ENCODE measurements at places on chromosomes 12 and 14.

DNA sequence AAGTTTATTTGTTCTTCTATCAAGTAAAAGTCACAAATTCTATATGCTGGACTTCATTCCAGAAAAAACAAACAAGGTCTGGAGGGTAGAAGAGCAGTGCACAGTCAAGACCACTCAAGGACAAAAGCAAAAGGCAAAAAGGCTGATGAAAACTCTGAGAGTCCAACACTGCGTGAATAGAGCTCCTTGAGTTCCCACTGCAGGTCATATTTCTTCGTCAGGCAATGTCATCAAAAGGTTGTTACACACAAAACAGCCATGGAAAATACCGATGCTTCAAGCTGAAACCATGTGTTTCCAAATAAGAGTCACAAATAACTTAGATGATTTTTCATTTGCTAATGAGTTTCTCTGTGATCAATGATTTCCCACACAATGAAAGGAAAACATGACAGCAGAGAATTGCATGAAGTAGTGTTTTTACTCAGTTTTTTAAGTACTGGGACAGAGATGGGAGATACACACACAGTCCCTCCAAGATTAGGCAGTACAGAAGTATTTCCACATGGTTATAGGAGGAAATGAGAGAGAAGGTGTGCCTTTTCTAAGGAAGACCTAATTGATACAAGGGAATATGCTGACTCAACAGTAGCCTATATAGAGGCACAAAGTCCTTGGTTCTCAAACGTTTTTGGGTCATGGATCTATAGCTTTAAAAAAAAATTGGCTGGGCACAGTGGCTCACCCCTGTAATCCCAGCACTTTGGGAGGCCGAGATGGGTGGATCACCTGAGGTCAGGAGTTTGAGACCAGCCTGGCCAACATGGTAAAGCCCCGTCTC is 177.7 kb downstream of the MED13L start:
- no peak for DNase-seq

- no peak for DNase-seq
These were observed 5.4 kb downstream of the TMBIM4 start for GRCh38 chr12:66164349-66164821.

- peak; percentile 53 for DNase-seq
These were observed 15.4 kb upstream of the SCAF11 start for GRCh38 chr12:46005823-46006222.

- peak; percentile 76 for DNase-seq
These were observed 95.2 kb upstream of the HMGA2 start for GRCh38 chr12:65728848-65729793.

- no peak for DNase-seq
These were observed 194.8 kb downstream of the CACNA1C start for GRCh38 chr12:2247596-2247995.

- DNase-seq: no peak
These were observed 338.1 kb downstream of the CACNA1C start for GRCh38 chr12:2390850-2391390.

GRCh38 chr12:12403264-12404248 is 46.7 kb downstream of the BORCS5 start:
- no peak for DNase-seq

DNA sequence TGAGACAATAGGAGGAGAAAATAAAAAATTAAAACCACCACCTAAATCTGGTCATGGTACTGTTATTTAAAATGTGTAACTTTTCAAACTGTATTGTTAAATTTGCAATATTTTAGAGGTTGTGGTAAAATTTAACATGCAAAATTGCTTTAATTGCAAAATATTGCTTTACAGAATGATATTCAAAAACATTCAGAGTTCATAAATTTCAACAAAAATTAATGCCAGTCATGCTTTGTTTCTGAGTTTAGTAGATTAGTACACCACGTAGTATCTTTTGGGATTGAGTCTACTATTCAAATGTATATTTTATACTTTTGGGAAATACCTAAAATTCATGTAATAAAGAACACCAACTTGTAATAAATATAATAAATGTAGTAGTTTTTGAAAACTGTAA is 18.3 kb downstream of the ETFRF1 start:
- DNase-seq: no peak

- no peak for DNase-seq
These were observed 4.7 kb downstream of the TMEM263 start for GRCh38 chr12:106960443-106960842.

- no peak for DNase-seq
These were observed 70.4 kb downstream of the CHGA start for GRCh38 chr14:92993302-92993701.

- DNase-seq: no peak
These were observed 114.8 kb downstream of the RERGL start for GRCh38 chr12:17975239-17975638.

GRCh38 chr12:3965046-3965445 is 91.8 kb upstream of the PARP11 start:
- DNase-seq: no peak

- peak; percentile 60 for DNase-seq
These were observed 825 bp upstream of the CCDC85C start for GRCh38 chr14:99604766-99605298.

DNA sequence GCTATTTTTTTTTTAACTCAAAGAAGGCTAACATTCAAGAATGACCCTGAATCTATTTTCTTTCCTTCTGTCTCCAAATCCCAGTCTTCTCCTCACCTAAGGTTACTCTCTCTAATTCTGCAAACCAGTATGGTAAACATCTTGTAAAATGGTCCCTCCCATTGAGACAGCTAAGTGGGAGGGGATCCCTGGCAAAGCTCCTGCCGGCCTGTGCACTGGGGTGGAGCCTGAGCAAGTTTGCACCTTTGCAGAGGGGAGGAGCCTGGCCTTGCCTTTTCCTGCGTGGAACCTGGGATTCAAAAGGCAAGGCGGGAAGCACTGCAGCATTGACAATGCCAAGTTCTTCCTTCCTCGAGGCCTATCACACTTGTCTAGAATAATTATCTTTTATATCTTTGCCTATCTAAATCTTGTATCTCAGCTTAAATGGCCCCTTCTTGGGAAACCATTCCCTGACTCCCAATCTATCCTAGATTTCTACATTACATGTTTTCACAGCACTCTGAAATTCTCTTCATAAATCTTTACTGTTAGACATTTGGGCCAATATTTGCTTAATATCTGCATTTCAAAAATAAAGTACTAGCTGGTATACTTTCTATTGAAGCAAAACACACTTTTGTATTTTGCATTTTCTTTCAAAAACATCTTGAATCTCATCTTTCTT is 83.0 kb downstream of the EPS8 start:
- DNase-seq: peak; percentile 68

DNA sequence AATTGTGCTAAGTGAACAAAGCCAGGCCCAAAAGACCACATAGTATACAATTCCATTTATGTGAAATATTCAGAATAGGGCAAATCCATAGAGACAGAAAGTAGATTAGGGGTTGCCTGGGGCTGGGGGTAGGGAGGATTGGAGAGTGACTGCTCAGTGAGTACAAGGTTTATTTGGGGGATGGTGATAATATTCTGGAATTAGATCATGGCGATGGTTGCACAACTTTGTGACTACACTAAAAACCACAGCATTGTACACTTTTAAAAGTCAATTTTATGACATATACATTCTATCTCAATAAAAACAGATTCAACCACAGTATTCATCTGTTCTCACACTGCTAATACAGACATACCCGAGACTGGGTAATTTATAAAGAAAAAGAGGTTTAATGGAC is 68.7 kb upstream of the MAP1LC3B2 start:
- no peak for DNase-seq

DNA sequence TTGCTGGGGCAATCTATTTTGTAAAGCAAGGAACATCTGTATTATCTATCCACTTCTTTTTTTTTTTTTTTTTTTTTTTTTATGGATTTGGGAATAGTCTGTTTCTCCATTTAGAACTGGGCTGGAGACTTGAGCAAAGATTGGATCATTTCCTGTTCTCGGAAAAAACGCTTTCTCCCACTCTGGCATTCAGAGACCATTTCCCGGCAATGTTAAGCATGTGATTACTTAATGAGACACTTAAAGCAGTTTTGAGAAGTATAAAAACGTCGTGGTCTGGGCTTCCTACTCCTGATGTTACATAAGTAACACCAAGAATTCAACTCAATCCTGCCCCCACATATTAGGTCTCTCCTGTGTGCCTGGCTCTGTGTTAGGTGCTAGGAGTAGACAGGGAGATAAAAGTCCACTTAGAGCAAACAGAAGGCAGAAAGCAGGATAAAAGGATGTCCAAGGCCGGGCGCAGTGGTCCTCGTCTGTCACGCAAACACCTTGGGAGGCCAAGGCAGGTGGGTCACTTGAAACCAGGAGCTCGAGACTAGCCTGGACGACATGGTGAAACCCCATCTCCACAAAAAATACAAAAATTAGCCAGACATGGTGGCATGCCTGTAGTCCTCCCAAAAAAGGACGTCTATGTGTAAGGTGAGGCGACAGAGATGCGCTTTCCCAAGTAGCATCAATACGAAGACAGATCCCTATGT is 152.1 kb upstream of the GSC start:
- no peak for DNase-seq

- no peak for DNase-seq
These were observed 131.2 kb downstream of the NUBPL start for GRCh38 chr14:31692376-31692781.

GRCh38 chr12:46246021-46246700 is 22.7 kb downstream of the SLC38A1 start:
- no peak for DNase-seq

DNA sequence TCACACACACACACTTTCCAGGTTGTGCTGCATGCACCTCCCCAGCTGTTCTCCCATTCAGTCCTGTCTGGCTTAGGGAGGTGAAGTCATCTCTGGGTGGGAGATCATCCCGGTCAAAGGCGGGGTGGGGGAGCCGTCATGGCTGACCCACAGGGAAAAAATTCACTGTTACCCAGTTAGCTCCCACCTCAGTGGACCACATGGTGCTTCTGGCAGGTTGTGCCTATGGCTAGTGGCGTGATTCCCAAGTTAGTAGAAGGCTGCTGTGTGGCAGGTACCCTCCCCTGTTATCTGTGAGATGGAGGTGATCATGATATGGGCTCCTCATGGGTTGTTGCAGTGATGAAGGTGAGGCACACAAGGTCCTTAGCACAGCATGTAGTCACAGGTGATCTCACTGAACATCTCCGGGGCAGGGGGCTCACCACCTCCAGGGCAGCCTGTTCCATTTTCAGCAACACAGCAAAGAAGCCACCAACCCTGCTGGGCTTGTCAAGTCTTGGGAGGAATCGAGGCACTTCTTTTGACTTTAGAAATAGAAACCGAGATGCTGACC is 154.9 kb upstream of the CCND2 start:
- DNase-seq: no peak

GRCh38 chr12:54173066-54173726 is 15.6 kb downstream of the SMUG1 start:
- DNase-seq: peak; percentile 78

GRCh38 chr12:4771172-4771959 is 51.2 kb downstream of the GALNT8 start:
- DNase-seq: no peak

DNA sequence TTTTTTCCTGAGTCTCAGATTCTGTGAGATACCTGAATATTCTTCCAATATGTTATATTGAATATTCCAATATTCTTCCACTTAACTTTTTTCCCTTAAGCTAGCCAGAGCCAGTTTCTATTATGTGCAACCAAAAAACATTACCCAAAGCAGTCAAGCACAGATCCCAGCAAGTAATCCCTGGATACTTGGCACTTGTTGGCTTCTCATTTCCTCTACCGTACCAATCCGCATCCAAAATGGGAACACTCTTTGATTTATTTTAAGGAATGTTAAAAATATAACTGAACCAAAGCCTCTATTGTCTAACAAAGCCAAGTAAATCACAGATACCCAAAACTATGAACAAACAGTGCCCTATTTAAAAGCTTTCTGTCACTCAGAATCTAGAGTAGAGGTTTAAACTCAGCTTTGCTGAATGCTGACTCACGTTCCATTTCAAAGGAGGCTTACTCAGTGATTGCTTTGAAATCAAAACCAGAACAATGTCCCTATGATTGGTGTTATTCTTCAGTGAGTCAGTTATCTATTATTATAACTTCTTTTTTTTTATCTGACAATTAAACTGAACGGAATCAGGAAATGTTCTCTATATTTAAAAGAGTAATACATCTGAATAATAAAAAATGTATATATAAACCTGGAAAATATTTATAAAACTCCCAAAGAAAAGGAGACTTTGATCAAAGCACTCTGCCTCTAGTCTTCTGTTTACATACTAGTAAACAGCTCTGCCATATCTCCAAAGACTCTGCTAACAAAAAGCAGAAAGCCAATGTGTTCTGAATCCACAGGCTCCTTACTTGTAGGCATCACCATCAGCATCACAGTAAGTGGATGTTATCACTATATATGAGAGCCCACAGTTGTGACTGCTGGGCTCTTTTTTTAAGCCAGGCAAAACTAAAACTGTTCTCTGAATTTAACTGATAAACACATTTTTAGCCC is 360.8 kb downstream of the CCDC91 start:
- no peak for DNase-seq

DNA sequence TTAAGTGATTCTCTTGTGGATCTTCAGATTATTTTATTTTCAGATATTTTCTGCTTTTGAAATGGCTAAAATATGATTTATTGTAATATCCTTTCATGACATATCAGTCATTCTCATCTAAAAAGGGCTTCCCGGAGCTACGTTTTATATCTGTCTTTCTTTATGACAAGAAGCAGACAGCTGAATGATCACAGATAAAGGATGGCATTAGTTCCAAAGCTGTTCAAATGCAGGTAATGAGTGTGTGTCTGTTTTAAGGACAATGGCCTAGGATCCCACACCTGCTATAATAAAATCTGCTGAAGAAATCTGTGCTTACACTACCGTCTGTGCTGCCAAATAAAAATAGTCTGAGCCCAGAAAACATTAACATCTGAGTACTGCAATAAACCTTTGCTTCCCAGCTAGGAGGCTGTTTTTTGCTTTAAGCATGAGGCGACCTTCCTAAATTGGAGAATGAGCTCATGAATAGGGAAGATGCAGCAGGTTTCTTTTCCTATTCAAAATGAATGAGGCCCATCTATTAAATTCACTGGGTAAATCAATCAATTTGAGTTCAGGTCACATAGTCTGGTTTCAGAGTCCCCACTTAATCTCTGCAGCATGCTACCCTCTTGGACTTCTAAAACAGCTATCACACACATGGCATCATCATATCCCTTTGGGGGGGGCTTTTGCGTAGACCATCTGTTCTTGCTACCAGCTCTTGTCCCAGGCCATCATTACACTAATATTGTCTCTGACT is 498.5 kb downstream of the NELL2 start:
- no peak for DNase-seq

DNA sequence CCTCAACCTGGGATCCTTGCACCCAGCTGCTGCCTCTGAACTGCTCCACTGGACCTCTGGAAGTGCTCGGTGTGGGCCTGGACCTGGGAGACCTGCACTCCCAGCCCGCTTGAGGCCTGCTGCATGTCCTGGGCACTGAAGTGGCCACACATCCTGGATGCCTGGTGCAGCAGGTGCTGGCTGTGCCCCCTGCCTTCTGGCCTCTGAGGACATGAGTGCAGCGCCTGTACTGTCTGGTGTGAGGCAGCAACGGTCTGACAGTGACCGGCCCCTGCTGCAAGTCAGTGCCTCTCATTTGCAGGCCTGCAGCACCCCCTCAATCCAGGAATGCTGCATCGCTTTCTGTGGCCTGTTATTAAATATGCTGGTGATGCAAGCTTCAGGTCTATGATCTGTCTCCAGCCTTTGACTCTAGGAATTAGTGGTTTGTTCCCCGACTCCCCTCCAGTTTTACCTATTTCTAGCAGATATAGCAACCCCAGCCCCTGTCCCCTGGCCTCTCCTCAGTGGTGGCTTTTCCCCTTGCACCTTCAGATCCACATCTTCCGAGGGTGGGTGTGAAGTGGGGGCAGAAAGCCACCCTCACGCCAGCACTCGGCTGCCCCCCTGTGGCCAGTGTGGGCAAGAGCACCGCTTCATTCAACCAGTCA is 3.6 kb downstream of the SMIM41 start:
- peak; percentile 78 for DNase-seq
